ENCODE measurements at places on chromosomes 4 and X.

DNA sequence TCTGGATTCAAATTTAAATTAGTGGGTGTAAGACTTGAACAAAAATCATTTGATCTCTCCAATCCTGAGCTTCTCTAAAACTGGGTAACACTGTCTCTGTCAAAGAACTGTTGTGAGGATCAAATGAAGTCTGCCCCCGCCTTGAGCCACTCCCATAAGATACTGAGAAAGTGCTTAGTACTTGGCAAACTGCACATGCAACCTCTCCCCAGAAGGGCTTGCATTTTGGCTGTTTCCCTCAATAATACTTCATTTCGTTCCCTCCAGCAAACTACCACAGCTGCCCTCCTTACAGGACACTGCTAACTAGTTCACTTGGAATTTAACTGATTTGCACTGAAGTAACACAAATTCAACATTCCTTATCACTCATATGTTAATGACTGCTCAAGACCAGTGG, 79.8 kb downstream of the APBB2 start:
- DNase-seq: no peak

DNA sequence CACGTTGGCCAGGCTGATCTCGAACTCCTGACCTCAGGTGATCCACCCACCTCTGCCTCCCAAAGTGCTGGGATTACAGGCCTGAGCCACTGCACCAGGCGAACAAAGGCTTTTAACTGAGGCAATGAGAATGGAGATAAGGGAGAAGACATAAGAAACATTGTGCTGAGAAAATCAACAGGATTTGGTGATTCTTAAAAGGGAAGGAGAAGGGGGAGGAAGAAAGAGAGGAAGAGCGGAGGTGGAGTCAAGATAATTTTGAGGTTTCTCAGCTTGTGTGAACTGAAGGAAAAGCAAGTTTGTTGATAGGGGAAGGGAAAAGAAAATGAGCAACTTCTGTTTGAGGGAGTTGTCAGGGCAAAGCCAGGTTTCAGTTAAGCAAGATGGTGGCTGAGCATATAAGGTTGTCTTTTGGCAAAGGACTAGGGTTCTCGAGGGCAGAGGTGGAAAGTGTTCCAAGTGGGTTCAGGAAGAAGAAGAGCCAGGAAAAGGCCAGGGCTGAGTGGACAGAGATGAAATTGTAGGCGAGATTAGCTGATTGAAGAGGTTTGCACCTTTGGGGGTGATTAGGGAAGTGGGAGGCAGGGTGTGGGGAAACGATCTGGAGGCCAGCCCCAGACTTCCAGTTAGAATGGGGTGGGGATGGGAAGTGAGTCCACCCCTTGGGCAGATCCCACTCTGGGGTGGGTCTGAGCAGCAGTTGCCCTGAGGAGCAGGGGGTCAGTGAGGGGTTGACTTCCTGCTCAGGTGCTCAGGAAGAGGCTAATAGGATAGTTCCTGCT, 7.8 kb downstream of the DOCK11 start:
- DNase-seq: no peak

DNA sequence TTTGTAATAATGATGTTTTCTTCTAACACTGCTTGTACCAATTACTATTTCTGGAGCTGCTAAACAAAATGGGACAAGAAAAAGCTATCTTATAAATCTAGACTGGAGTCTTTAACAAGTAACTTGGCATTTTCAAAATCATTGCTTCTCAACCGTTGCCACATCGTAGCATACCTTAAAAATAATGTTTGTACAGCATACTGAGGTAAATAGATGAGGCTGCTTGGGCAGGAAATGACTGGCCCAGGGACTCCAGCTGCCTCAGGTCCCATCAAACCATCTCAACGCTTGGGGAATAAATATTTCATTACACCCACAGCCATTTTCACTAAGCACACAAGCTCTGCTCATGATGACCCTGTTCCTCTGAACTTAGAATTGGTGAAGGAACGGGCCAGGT, 115.1 kb downstream of the SPANXA1 start:
- no peak for DNase-seq

DNA sequence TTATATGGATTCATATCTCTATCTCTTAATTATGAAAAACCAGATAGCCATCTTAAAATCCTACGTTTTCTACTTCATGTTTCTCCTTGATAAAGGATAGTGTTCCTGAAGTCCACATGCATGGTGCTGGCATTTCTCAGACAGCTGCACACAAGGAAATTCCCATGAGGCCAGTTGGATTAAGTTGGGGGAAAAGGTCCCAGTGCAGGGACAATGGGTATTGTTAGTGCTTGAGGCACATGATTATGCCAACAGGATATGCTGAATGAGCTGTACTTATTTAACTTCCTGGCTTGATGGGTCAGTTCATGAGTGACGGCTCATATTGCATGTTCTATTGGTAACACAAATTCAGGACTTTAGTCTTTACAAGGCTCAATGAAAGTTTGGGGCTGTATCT, 913.9 kb upstream of the NDST4 start:
- no peak for DNase-seq

GRCh38 chrX:72349190-72349589, 43.5 kb upstream of the CITED1 start:
- no peak for DNase-seq

DNA sequence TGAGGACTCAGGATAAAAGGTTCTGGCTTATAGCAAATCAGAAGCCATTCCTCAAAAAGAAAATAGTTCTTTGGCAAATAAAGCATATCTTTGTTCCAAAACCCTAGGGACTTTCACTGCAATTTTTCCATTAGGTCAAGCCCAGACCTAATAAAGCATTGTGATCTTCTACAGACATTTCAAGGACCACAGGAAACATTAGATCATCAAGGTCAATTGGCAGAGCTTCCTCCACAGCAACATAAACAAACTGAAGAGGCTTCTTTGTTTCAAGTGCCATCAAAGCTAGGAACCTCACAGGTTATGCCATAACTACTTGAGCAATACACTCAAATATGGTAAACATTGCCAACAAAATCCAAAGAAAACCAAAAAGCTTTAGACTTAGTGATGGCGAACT, 144.9 kb downstream of the ANXA5 start:
- no peak for DNase-seq

- peak; percentile 1 for DNase-seq
Observed at GRCh38 chr4:30948653-30949052, 228.5 kb downstream of the PCDH7 start.

DNA sequence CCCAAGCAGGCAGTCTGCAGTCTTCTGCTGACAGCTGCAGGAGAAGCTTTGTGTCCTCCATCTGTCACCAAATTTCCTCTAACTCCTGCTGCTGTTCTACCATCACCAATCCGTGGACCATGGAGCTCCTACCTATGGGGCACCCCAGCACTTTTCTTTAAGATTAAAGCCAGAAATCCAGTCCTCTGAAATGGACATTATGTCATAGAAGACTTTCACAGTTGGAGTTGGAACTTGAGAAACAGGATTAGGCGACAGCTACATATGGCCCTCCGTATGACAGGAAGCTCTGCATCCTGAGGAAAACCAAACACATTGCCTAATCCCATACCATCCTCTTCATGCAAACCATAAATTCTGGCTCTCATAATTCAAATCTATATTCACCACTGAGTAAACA, 470.6 kb upstream of the GALNTL6 start:
- no peak for DNase-seq

DNA sequence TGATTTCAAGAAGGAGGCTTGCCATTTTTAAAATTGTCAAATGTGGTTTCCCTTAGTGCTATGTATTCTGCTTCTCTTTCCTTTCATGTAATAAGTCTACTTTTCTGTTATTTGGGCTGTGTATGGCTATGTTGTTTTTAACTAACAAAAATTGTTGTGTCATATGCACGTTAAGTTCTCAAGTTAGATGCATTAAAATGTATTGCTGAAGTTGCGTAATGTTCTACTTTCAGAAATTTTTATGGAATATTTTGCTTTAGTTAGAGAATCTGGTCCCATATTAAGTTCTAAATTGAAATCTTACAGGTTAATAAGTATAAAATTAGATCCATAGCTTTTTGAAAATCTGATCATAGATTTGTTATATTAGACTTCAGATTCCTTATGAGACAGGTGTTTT, 133.2 kb downstream of the TLL1 start:
- no peak for DNase-seq

DNA sequence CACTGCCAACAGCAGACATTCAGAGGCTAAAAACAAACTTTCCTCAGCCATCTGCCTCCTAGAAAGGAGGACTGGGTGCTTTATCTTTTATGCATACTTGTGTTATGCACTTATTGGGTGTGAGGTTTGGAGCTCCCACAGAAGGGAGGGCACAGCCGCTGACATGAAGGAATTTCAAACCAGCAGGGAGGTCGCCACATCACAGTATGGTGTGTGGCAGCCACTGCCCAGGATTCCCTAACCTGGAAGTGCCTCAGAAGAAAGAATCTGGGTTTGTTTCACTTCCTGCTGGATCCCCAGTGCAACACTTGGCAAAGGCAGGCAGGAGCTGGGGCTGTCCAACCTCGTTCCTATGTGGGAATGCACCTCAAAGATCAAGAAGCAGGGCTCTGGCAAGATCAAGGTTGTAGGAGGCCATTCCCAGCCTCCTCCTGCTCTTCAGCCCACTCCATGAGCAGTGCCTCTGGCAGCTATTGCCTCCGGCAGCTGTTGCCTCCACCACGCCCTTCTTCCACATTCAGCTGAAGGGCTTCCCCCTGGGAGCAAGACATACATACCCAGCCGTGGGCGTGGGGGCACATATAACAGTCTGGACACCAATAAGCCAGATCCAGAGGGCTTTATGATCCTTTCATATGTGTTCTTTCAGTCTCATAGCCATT, 109.0 kb upstream of the MAMLD1 start:
- peak; percentile 6 for DNase-seq

DNA sequence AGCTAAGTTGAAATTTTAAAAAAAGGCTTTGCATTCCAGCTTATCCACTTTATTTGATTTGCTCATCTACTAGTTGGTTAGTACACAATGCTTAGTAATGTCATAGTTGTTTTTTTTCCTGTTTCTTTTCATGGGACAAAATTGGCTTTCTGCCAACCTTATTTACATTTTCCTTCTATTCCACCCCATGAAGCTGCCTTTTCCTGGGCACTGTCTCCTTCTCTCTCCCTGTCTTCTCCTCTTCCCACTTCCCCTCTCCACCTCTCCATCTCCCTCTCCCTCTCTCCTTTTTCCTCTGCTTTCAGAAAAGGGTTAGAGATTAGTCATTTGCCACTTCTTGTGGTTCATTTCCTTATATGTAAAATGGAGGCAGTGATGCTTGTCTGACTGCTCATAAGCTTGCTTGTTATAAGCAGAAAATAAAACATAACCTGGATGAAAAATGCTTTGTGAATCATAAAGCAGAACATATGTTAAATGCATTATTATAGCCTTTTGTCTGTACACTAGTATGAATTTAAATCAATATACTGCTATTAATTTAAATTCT, 181.9 kb downstream of the CEP135 start:
- DNase-seq: no peak

DNA sequence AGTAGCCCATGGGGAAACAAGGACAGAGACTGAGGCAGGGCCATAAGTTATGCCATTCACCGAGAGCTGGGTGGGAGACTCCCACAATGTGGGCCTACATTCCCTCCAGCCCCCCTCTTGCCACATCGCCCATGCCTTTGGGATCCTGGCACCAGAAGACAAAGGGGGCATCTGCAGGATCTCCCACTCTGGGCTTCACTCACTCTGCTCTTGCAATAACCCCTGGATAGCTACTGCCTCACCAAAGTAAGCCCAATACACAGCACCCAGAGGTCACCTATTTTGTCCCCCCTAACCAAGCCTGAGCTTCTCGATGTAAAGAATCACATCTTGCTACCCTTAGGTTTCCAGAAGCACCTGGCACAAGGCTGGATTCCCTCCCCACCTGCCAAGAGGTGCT, 741 bp upstream of the RTL5 start:
- no peak for DNase-seq

- DNase-seq: no peak
Observed at GRCh38 chr4:88251924-88252323, 32.4 kb downstream of the PPM1K start.

DNA sequence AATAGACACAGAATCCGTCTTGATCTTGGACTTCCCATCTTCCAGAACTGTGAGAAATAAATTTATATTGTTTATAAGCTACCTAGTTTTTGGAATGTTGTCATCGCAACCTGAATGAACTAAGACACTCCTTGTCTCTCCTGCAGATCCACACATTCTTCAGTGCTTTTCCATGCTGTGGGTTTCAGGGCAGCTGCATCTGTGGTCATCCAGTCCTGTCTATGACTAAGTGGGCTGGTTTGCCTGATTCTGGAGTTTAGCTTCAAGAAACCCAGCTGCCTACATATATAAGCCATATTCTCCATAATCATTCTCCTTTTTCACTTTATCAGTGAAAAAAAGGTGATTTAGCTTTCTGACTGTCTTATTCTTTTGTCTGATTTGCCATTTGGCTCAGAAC, 170.3 kb upstream of the KIT start:
- DNase-seq: peak; percentile 69

GRCh38 chr4:162356181-162356580, 192.4 kb upstream of the FSTL5 start:
- DNase-seq: peak; percentile 6

- no peak for DNase-seq
Observed at GRCh38 chr4:108146819-108147218, 21.9 kb downstream of the LEF1 start.

DNA sequence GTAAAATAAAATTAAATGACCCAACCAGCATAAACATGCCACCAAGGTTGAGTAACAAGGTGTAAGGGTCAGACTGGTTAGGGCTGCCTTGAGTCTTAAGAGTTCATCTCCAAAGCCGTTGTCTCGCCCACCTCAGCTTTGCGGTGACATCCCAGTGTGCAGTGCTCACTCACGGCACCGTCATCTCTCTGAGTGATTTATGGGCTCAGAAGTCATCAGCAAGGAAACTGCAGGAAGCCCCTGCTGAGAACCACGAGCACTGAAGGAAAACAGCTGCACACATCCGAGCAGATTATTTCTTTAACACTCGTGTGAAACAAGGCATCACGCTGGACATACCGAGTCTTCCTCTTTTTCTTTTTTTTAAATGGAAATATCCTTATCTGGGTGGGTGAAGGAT, 411.1 kb downstream of the TRIML1 start:
- DNase-seq: no peak

DNA sequence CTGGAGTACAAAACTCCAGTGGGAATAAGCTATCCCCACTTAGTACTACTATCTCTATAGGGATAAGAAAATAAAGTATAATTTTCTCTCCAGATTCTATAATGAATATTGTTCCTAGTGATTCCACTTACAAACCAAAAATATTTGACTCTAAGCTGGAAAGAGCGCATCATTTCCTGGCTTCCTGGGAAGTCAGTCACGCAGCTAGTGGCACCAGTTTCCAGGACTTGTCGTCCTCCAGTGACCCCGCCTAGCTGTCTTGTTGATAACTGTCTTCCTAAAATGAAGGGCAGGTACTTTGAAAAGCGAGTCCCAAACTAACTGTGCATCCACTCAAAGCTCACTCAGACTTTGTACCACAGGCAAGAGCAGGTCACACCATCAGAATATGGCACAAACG, 39.3 kb downstream of the LNX1 start:
- DNase-seq: peak; percentile 69

DNA sequence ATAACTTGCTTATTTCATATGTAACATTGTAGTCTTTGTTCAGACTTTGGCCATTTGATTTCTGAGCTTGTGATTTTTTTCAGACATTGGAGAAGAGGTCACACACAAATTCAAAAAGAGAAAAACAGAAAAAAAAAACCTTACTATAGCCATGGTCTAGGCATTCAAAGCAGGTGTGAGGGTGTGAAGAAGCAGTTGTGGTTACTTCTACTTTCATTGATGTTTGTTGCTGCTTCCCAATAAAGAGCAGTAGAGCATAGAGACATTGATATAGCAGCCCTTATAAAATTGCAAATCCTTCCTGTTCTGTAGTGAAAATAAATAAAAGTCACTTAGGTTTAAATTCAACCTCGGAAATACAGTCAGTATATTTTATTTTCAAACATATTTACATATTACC, 671.6 kb downstream of the GRXCR1 start:
- DNase-seq: no peak

Measured in trophoblast cell (in vitro differentiated cells and primary cell).